ENCODE measurements at places on chromosomes 11 and 22. TPM values are rescaled to one million over a fixed set of nuclear protein-coding genes. Genes with fewer than 3 reads are reported as not detected.

DNA sequence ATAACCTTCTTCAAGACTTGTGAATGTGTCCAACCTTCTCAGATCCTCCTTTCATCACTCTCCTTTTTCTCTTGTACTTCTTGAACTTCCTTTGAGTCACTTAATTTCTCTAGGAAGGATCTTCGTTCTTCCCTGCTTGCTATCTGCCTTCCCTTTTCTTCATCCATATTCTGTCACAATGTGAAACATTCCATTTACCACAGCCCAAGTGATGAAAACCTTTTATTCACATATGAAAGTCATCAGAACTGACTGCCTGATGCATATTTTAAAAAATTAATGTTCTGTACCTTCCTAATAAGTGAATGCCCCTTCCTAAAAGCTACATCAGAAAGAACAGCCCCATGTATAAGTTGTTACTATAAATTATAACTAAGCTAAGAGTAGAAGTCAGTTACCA is 520.4 kb upstream of the LUZP2 start:
- DNase-seq: no peak
- no peak overlapping the region for H3K4me3 ChIP-seq
- H3K36me3 ChIP-seq: no peaks in the 10 kb centered on the region
- H3K27ac ChIP-seq: no peak overlapping the region

- H3K27me3 ChIP-seq: no peaks in the 10 kb centered on the region
- no peaks in the 10 kb centered on the region for H3K4me1 ChIP-seq
- no peaks in the 10 kb centered on the region for H3K36me3 ChIP-seq
- no peak overlapping the region for H3K4me3 ChIP-seq
Observed at GRCh38 chr11:95307286-95307685, 76.3 kb upstream of the SESN3 start.

GRCh38 chr11:78295347-78295746 is 106.6 kb downstream of the USP35 start:
- peaks cover 11% of the 10 kb centered on the region for H3K4me1 ChIP-seq
- H3K36me3 ChIP-seq: no peaks in the 10 kb centered on the region
- no peak for DNase-seq
- H3K27me3 ChIP-seq: no peaks in the 10 kb centered on the region
- H3K27ac ChIP-seq: peak overlapping the region; percentile 81
- no peak overlapping the region for H3K4me3 ChIP-seq

- no peak overlapping the region for H3K27ac ChIP-seq
- no peaks in the 10 kb centered on the region for H3K4me1 ChIP-seq
- no peaks in the 10 kb centered on the region for H3K27me3 ChIP-seq
- H3K36me3 ChIP-seq: no peaks in the 10 kb centered on the region
Observed at GRCh38 chr11:99803501-99803900, 782.8 kb downstream of the CNTN5 start.

CDC42BPG gene
- total RNA-seq: not detected

HORMAD2 gene
- not detected for total RNA-seq

DNA sequence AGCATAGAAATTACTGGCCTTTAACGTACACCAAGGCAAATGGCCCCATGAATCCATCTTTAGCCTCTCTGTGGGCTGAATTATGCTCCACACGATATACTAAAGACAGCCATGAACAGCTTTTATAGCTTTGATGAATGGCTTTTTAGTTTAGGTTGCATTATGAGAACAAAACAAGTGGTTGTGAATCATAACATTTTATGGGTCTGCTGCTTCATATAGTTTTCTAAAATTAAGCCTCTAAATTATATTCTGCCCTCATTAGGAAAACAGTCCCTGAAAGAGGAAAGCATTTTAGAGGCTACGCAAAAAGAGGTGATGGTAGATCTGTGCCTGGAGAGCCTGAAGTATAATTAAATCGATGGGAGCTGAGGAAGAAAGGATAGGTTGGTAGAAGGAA is 221.3 kb downstream of the CADM1 start:
- no peaks in the 10 kb centered on the region for H3K4me1 ChIP-seq
- H3K27ac ChIP-seq: no peak overlapping the region
- no peaks in the 10 kb centered on the region for H3K27me3 ChIP-seq
- no peak for DNase-seq
- no peaks in the 10 kb centered on the region for H3K36me3 ChIP-seq
- no peak overlapping the region for H3K4me3 ChIP-seq

GRCh38 chr22:44581096-44581435 is 83.0 kb upstream of the RTL6 start:
- no peak overlapping the region for H3K27ac ChIP-seq
- DNase-seq: no peak
- H3K4me3 ChIP-seq: no peak overlapping the region
- H3K4me1 ChIP-seq: no peaks in the 10 kb centered on the region
- H3K36me3 ChIP-seq: no peaks in the 10 kb centered on the region
- peaks cover 7% of the 10 kb centered on the region for H3K27me3 ChIP-seq

All from gastrocnemius medialis (tissue), 4 donors.